ENCODE measurements at places on chromosomes 2 and 18.

- no peak for DNase-seq
Measured at GRCh38 chr2:198113316-198113715, 308.9 kb downstream of the PLCL1 start.

GRCh38 chr2:20723543-20723942 is 56.6 kb downstream of the GDF7 start:
- DNase-seq = no peak

DNA sequence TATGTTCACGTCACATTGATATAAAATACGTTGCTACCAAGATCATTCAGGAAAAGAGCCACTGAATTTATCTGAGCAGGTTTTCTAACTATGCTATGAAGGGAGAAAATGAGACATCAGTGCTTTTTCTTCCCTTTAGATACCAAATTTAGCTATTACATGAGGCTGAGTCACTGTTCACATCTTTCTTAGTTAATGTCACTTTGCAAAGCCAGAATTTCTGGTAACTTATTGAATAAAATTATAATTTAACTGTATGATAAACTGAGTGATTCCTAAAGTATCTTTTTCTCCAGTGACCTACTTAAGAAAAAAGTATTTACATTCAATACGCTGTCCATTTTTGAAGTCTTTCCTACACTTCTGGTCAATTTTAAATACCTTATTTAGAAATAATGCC is 22.7 kb downstream of the C1D start:
- DNase-seq = no peak

- no peak for DNase-seq
Measured at GRCh38 chr2:54065411-54065810, 50.0 kb upstream of the ACYP2 start.

DNA sequence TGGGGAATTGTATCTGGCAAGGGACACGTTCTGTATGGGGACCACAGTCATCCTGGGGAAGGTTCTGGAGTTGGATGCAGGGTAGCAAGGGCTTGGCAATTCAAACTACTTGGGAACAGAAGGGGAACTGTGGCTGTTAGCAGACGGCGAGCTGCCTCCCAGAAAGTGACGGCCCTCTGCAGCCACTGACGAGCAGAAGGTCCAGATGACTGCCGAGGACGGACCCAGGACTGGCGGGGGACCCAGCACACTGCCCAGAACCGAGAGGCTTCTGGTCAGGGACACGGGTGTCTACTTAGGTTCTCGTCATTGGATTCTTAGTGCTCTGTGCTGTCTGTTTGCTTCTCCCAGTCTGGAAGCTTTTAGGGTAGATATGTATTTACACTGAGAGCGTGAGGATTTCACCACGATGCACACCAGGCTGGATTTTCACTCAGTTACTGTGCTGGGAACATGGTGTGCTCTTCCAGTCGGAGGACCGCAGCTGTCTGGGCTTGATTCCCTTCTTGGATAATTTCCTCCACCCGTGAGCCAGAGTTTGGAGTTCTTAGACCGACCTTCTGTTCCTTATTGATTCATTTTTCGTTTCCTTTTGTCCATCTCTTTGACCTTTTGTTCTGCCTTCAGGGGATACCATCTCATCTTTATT is 13.4 kb downstream of the GPR35 start:
- DNase-seq = no peak

- DNase-seq = no peak
Measured at GRCh38 chr2:109255654-109256053, 126.6 kb downstream of the SH3RF3 start.

- no peak for DNase-seq
Measured at GRCh38 chr2:240277073-240277806, 136.8 kb upstream of the OTOS start.

DNA sequence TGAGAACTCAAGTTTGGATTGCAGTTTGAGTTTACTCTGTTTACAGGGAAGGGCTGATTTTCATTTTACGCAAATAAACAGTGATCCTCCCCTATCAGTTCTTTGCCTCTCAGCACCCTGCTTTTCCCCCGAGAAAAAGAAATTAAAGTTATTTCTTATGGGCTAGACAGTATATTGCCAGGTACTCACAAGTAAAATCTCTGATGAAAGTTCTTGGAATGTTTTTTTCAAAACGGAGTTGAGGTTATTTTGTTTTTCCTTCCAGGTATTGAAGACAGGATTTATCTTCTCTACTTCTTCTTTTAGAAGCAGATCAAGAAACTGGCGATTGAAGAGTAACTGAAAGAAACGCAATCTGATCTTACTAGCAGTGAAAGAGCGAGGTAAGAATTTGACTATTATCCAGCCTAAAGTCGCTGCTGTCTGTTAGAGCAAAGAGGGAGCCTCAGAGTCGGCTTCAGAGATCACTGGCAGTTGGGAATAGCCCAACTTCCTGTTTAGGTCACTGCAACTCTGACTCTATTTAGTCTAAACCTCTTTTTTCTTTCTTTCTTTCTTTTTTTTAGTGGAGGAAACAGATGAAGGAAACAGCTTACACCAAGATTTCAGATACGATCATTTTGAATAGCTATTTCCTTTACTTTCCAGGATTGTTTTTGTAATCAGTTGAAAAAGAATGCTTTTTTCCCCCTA is at the start of gene TFPI:
Gene TFPI (minus strand): TSS at position 425 of the 693 bp plus-strand sequence. CDS start 50,667 bp downstream, outside the sequence.
- no peak for DNase-seq

DNA sequence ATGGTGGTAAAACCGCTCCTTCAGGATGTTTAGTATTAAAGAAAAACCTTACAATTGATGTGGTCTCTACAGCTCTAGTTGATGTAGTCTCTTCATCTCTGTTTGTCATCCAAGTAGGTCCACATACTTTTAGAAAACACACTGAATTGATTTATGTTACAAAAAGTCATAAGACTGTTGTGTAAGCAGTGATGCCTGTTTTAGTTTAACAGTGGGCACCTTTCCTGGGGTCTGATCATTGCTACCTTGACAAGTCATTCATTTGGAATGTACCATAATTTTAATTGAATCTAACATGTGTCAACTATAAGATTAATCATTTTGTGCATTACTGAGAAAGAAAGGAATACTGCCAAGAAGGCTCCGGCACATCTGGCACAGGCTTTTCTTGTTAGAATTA is 34.3 kb downstream of the GIGYF2 start:
- no peak for DNase-seq

DNA sequence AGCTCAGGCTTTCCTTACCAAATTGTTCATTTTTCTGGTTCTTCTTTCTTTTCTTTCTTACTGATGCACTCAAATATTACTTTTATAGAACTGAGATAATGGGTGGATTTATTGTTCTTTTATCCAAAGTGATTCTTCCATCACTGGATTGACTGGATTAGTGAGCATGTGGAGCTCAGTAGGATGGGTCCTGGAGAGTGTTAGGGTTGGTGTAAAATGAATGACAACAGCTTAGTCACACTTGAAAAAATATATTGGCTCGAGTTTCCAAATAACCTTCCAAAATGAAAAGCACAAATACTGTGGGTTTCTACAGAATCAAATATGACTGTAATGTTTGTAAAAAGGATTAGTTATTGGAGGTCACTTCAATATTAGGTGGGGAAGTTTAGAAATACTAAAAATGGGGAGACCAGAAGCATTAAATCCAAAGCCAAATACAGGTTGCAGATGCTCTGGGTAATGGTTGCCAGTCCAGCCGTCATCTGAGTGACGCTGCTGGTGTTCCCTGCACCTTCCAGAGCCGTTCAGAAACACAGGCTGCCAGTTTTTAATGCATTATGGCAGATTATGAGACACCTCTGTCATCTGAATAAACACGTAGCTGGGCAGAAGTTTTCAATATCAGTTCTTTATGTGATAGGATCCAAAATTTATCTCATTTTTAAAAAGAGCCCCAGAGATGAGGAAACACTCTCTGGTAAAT is 294.8 kb upstream of the NRP2 start:
- no peak for DNase-seq

DNA sequence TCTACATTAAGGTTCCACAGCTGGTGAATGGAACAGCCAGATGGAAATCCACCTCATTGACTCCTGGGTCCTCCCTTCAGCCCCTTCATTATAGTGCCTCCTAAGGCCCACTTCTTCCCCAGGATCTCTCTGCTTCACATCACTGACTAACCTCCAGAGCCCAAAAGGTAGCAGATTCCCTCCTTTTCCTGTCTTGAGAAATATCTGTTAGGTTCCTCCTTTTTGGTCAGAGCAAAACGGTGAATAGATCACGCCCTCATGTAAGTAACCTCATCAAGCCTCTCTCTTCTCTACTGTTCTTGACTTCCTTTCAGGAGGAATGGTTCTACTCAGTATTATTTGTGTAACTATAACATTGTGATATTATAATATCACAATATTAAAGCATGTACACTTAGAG is 155.0 kb upstream of the SRD5A2 start:
- no peak for DNase-seq

DNA sequence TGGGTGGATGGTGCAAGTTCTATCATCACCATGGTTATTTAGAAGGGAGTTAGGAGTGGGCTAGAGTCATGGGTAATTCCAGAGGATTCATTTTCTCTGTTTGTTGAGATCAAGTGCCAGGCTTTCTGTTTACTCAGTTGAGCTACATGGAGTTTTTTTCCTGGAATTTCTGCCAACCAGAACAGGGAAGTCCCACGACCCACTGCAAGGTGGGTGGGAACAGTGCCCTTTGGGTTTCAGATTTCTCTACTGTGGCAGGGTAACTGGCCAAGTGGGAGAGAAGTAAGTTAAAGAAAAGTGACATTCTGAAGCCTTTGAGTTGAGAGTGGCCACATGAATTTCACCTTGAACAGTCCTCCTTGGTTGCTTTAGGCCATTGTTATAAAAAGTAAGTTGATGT is 138.9 kb downstream of the SLC39A10 start:
- no peak for DNase-seq

DNA sequence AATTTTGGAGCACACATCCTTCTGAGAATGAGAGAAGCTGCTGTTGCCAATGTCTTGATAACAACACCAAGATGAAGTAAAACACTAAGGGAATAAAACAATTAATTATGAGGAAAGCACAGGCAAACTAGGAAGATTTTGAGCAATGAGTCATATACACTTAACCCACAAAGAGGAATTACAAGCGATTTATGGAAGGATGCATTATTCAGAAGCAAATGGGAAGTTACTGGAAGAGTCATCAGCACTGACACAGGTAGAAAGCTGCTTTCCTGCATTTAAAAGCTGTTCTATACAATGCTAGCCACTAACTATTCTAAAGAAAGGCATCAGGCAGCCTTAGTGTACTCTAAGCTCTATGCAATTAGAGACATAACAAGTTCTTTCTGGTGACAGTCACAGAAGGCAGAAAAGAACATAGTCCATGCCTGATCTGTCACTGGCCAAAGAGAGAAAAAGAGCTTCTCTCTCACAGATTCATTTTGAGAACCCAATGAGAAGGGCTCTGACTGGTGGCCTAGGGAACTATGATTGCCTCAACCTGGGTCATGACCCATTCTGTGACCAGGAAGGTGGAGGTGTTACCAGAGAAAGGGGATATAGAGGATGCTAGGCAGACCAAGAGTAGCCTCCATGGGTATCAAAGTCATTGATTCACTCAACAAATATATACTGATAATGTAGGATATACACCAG is 45.4 kb downstream of the M1AP start:
- DNase-seq = no peak

DNA sequence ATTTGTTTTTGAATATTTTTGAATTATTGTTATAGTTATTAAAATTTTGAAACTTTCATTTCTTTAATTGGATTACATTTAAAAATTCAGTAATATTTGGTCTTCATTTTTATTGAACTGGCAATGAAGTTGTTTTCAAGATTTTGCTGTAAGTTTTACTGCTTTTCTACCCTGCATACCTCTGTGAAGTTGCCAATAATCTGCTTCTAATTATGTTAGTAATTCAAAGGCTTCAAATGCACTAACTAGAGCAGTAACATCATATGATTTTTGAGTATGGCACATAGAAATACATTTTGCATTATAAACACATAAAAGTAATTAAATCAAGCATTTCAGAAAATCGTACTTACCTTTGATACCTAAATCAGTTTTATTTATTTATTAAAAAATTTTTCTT is 40.3 kb upstream of the FAM171B start:
- no peak for DNase-seq

DNA sequence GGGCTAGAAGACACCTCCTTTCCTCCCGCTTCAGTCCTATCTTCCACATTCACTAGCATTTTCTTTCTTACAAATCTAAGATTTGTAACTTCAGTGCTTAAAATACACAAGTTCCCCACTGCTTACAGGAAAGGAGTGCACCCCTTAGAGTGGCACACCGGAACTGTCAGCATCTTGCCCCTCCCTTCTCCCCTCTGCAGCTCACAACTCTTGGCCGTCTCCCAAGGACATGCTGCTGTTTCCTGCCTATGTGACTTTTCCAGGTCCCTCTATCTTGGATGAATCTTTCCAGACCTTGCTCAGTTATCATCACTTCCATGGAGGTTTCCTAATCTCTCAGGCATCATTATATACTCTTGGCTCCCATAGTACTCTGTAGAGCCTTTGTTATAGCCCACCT is 334.8 kb downstream of the CELF4 start:
- DNase-seq = no peak

- no peak for DNase-seq
Measured at GRCh38 chr2:118847762-118848172, 319 bp upstream of the EN1 start.

GRCh38 chr18:56921896-56922480 is 224.9 kb upstream of the BOD1L2 start:
- no peak for DNase-seq

- no peak for DNase-seq
Measured at GRCh38 chr2:238797537-238797936, 50.3 kb upstream of the TWIST2 start.

- DNase-seq = no peak
Measured at GRCh38 chr2:42560899-42561298, 7.5 kb upstream of the MTA3 start.

DNA sequence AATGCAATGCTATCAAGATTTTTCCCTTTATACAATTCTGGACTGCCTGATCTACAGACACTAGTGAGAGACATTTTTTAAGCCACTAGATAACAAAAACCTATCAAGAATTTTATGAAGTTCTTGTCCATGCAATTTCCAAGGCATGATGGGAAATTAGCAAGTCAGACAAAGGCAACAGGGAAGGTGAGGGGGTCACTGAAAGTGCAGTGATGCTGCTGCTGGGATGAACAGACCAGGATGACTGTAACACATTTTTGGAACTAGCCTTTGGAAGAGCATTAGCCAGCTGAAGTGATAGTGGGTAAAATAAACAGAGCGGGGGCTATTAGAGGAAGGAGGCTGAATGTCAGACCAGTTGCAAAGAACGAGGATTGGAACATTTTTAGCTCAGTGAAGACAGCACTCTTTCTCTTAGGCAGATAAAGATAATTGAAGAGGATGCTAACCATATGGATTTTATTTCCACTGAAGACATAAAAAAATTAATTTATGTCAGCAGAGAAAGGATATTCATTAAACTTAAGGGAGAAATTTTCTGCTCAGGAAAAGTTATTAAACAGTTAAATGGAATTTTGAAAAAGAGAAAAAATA is 17.9 kb downstream of the NRXN1 start:
- DNase-seq = no peak

GRCh38 chr2:8547284-8548064 is 134.4 kb upstream of the ID2 start:
- no peak for DNase-seq
